ENCODE measurements at places on chromosomes 7 and 10.

GRCh38 chr7:48035967-48036478 is 680 bp downstream of the C7orf57 start:
- DNase-seq: no peak

GRCh38 chr7:97012365-97013133 is 7.2 kb downstream of the DLX6 start:
- DNase-seq: peak; percentile 31

- peak; percentile 86 for DNase-seq
Observed at GRCh38 chr10:110535958-110536891, 31.3 kb upstream of the SMC3 start.

- DNase-seq: no peak
Observed at GRCh38 chr7:120949998-120950538, 509 bp upstream of the ING3 start.

- DNase-seq: no peak
Observed at GRCh38 chr10:75969031-75969430, 537.6 kb downstream of the LRMDA start.

DNA sequence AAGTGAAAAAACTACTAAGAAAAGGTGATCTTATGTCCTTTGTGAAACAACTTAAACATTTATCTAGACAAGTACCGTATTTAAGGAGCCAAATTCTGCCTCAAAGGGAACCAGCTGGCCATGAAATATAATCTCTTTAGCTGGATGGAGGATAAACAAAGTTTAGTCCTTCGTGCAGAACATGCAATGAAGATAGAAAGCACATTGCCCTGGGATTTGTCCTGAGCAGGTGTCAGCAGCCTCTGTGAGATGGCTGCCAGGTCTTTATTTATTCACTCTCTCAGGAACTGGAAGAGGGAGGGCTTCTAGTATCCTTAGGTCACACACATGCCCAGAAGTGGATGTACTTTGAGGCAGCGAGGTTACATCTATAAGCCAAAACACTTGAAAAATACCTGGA is 57.4 kb upstream of the CASD1 start:
- no peak for DNase-seq

- no peak for DNase-seq
Observed at GRCh38 chr7:13198727-13199126, 511.3 kb downstream of the ARL4A start.

GRCh38 chr10:17836942-17837341 is 27.8 kb downstream of the MRC1 start:
- DNase-seq: no peak

GRCh38 chr7:44213206-44213876 is 12.6 kb downstream of the YKT6 start:
- DNase-seq: no peak

- DNase-seq: no peak
Observed at GRCh38 chr7:45179666-45180065, 22.1 kb downstream of the RAMP3 start.

GRCh38 chr10:128318913-128319312 is 192.7 kb upstream of the MKI67 start:
- DNase-seq: peak; percentile 45

GRCh38 chr10:62815381-62816075 is 638 bp downstream of the EGR2 start:
- DNase-seq: no peak

- no peak for DNase-seq
Observed at GRCh38 chr7:104136981-104137380, 70.8 kb downstream of the ORC5 start.

- DNase-seq: no peak
Observed at GRCh38 chr10:109933984-109934565, 10.8 kb upstream of the XPNPEP1 start.

- no peak for DNase-seq
Observed at GRCh38 chr10:58435297-58435985, 50.2 kb downstream of the TFAM start.

- no peak for DNase-seq
Observed at GRCh38 chr7:22579961-22580360, 80.0 kb upstream of the STEAP1B start.

DNA sequence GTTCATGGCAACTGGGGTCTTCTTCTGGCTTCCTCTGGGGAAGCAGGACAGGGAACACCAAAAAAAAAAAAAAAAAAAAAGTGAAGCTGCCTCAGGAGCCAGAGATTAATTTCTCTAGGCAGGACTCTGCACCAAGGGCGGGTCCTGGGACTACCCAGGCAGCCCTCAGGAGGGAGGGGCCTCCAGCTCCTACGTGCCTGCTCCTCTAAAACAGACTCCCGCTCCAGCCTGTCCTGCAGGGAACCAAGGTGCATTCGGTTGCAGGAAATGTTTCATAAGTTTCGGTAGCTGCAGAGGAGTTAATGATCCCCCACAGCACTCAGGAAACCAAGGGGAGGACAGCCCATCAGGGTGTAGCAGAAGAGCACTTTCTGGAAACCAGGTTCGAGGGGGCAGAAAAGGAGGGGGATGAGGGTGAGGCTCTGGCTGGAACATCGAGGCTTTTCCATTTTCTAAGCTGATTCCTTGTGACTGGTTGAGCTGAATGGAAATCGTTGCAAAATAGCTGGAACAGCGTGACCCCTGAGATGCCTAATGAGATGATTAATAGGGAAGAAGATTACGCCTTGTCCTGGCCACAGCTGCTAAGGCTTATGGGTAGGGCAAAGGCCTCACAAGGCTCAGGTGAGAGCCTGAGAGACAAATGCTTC is 84.2 kb downstream of the STRA8 start:
- DNase-seq: no peak

GRCh38 chr10:30943451-30943850 is 88.2 kb downstream of the ZNF438 start:
- DNase-seq: no peak

- no peak for DNase-seq
Observed at GRCh38 chr10:86785968-86786367, 29.5 kb downstream of the BMPR1A start.

- DNase-seq: peak; percentile 87
Observed at GRCh38 chr10:23194966-23195845, 3.1 kb downstream of the PTF1A start.

GRCh38 chr10:99929360-99929759 is 80.4 kb downstream of the DNMBP start:
- DNase-seq: no peak

GRCh38 chr10:48640326-48640725 is 35.5 kb upstream of the ARHGAP22 start:
- DNase-seq: no peak

DNA sequence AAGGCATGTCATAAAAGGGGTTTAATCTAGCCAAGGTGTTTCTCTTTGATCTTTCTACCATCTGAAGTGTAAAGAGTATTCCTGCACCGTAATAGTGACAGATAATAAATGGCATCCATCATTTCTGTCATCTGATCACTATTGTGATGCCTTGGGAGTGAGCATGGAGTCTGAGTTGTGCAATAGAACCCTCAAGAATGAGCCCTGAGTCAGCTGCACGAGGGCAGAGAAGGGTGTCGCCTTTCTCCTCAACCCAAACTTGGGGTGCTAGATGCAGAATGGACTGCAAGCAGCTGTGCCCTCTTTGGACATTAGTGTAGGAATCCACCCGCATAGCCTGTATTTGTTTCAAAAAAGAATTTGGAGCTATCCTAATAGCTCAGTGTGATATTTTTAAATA is 115.2 kb downstream of the ZNF37A start:
- DNase-seq: no peak

- DNase-seq: no peak
Observed at GRCh38 chr10:84269162-84269561, 24.3 kb downstream of the RGR start.

DNA sequence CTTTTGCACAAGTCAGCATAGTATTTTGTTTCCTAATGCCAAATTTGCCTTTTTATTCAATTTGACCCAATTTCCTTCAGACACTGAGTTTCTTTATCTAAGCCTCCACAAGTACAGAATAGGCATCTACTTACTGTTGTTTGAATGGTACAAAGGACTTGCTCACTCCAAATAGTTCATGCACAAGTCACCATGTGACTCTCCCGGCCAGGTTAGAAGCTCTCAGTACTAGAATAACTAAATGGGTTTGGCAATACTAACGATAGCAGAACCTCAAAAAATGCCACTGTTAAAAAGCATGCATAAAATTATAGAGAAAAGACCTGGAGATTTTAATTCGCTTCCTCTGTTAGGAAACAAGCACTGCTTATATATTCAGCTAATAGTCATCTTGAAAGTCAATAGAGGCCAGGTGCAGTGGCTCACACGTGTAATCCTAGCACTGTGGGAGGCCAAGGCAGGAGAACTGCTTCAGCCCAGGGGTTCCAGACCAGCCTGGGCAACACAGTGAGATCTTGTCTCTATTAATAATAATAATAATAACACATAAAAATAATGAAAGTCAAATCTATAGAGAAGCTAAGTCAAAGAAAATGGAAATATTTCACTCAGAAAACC is 335.8 kb upstream of the MBL2 start:
- DNase-seq: no peak

GRCh38 chr7:49425277-49425818 is 348.1 kb upstream of the VWC2 start:
- no peak for DNase-seq

GRCh38 chr10:87966459-87966858 is 103.0 kb downstream of the PTEN start:
- DNase-seq: no peak

- no peak for DNase-seq
Observed at GRCh38 chr7:70598976-70599375, 533.0 kb upstream of the GALNT17 start.

GRCh38 chr7:106112118-106112971 is at the start of gene SYPL1:
SYPL1 (minus strand) TSS chr7:106112312; CDS start chr7:106112208, 104 bp downstream.
- peak; percentile 98 for DNase-seq

DNA sequence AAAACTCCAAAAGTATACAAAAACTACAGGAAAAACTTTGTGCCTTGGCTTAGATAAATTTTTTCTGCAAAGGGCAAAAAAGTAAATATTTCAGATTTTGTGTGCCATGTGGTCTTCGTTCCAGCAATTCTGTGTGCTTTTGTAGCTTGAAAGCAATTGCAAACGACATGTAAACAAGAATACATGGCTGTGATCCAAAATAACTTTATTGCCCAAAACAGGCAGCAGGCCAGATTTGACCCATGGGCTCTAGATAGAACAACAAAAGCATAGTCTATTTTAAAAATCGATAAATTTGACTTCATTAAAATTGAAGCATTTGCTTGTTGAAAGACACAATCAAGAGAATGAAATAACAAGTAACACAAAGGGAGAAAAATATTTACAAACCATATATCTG is 336.6 kb downstream of the HPSE2 start:
- no peak for DNase-seq

Data from esophagus muscularis mucosa (tissue), 4 donors.